ENCODE measurements at places on chromosomes 1 and 21.

DNA sequence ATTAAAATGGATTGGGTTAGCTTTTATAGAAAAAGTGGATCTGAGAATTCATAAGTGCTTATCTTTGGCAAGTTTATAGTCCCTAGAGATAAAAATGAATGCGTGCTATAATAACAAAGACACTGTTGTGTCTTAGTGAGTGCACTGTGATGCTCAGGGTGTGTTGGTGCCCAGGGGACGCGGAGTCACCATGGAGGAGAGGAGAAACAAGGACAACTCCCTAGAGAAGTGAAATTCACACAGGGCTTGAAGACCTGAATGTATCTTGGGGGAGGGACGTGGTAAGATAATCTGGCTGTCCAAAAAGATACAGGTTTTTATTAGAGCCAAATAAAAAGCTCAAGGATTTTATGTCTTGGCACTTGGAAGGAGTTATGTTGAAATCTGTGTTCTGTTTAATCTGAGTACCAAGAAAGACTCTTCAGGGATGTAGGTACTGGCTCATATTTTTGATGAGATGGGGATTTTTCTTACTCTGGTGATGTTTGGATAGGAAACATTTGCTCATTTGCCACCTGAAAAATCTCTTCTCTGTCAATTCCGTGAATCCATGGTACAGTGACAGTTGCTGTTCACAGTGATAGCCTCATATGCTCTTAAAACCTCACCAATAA is 9.6 kb downstream of the SMYD2 start:
- DNase-seq: no peak

DNA sequence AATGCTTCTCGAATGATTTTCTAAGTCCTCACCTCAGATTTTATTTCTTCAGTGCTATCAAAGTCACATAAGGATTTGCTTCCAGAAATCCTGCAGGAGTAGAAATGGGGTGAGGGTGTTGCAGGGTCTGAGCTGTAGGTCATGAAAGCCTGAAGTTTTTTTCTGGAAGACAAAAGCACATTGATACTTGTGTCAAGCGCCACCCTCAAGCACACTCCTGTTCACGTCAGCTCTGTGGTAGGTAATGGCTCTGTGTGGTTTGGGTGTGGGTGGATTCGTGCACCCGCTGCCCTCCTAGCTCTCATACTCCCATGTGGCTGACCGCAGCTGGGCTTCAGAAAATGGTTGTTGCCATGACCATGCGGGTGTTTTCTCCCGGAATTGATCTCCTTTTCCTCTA is 39.9 kb downstream of the AKNAD1 start:
- no peak for DNase-seq

GRCh38 chr1:153818876-153819275 is 43.7 kb downstream of the SLC27A3 start:
- no peak for DNase-seq

DNA sequence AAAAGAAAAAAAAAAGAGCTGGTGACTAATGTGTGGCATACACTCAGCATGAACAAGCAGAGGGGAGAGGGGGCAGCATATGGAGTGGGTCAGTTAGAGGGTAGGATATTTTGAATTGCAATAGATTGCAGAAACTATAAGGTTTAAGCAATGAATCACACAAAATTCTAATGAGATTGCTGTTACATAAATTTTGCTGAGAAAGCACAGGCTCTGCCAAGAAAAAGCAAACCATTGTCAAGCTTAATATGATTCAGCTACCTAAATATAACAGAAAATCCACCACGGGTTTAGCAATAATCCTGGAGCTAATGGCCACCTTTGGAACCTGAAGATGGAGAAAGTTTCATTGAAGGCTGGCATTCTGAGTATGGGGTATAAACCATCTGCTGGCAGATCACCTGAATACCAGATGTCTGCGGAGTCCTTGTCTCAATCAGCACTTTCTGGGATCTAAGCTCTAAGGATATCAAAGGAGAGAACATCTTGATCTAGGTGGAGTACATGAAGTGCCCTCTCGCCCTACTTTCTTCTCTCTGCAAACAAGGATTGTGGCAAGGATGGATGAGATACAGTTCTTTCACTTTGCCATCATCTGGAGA is 30.3 kb upstream of the ANGPTL7 start:
- DNase-seq: no peak

- no peak for DNase-seq
Measured at GRCh38 chr1:183817576-183818288, 12.8 kb downstream of the RGL1 start.

- no peak for DNase-seq
Measured at GRCh38 chr1:228898582-228898992, 163.3 kb downstream of the RHOU start.

DNA sequence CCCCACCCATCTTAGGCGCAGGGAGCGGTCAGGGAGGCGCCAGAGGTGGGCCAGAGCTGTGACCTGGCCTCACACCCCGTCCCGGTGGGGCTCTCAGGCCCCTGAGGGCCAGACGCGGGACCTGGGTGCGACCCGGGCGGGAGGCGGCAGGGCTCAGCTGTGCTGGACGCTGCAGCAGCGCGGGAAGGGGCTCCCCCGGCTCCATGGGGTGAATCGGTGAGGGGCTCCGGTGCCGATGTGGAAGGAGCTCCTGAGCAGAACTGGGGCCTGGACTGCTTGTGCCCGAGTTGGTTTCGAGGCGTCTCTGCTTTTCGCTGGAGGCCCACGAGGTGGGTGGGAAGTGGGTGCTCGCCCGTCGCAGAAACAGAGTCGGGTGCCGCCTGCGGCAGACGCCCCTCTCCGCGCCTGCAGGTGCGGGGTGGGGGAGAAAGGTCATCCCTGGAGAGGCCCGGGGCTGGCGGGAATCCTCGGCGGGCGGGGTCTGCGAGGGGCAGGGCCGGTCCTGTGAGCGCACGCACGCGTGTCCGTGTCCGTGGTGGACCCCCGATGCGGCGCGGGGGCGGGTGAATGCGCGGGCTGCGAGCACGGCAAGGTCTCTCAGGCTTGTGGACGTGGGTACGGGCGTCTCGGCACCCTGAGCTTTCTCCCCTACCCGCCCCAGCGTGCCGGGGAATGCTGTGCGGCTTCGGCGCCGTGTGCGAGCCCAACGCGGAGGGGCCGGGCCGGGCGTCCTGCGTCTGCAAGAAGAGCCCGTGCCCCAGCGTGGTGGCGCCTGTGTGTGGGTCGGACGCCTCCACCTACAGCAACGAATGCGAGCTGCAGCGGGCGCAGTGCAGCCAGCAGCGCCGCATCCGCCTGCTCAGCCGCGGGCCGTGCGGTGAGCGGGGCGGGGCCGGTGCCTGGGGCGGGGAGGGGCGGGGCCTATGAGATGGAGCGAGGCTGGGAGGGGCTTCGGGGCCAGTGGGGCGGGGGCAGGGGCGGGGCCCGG is 20.4 kb downstream of the AGRN start:
- DNase-seq: peak; percentile 96

GRCh38 chr1:78142736-78143135 is 97.0 kb downstream of the GIPC2 start:
- DNase-seq: no peak

GRCh38 chr1:48341221-48341620 is 118.7 kb downstream of the SLC5A9 start:
- DNase-seq: no peak

- no peak for DNase-seq
Measured at GRCh38 chr1:231385416-231385748, 36.7 kb downstream of the EGLN1 start.

GRCh38 chr1:37310064-37310463 is 164.3 kb upstream of the ZC3H12A start:
- no peak for DNase-seq

DNA sequence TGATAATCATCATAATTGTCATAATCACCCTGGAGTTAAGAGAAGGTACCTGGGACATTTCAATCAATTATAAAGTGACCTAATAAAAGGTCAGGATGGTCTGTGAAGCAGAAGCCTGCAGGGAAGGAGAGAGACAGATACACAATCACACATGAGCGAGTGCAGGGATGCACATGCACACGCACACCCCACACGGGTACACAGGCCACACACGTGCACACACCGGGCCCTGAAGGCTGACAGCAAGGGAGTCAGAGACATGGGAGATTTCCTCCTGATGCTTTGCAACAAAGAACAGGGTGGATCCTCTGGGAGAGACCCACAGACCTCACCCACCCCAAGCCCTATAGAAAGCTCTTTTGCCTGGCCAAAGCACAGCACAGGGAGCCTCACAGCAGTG is 82.3 kb upstream of the ZC3H12A start:
- DNase-seq: peak; percentile 49

- DNase-seq: no peak
Measured at GRCh38 chr1:226104671-226105121, 42.2 kb downstream of the H3-3A start.

DNA sequence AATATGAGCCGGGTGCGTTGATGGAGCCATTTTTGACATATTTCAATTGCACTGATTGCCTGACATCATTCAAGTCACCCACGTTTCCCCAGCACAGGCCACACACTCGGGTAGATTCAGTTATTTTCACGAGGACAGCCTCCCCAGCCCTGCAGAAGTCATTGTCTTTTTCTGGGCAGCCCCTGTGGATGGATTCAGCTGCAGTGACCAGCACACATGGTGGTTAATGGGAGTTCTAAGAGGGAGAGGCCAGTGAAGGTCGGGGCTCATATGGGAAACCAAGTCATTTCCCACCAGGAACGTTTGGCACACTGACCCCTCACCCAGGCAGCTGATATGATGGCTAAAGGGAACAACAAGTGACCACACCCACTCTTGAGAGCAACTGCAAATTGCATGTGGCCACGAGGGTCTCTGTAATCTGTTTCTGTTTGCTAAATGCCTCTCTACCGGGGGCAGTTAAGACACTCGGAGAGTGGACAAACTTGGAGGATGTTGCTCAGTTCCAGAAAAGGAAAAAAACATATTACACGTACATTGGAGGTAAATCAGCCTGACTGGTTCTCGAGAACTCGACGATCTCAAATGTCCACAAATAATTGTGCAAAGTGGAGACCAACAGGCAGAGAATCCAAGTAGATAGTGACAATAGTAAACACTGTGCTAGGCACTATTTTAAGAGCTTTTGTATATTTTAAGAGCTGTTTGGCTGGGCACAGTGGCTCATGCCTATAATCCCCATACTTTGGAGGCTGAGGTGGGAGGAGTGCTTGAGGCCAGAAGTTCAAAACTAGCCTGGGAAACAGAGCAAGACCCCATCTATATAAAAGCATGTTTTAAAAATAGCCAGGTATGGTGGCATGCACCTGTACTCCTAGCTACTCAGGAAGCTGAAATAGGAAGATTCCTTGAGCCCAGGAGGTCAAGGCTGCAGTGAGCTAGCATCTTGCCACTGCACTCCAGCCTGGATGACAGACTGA is 167.2 kb upstream of the IRF2BP2 start:
- DNase-seq: peak; percentile 10

- no peak for DNase-seq
Measured at GRCh38 chr1:160127865-160128523, 12.4 kb downstream of the ATP1A2 start.

- DNase-seq: no peak
Measured at GRCh38 chr21:36654324-36654723, 44.6 kb upstream of the SIM2 start.

- no peak for DNase-seq
Measured at GRCh38 chr1:202858789-202859414, 30.0 kb downstream of the RABIF start.

DNA sequence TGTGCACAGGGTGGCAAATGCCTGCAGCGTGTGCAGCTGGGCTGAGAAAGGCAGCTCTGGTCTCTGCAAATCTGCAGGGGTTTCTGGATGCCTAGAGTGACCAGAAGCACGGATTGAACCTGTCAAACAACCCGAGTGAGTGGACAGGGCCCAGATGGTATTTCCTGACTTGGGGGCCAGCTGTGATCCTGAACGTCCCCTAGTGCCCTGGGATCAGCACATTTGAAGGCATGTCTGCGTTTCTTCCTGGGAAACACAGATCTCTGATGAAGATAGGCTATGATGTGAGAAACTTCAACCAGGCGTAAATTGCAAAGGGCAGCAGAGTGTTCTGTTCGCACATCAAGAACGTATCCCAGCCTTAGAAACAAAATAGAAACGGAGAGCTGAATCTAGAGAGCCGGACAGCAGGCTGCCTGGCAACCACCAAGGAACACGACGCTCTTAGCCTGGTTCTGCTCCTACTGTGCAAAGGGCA is 163.1 kb downstream of the KCNJ6 start:
- DNase-seq: no peak

DNA sequence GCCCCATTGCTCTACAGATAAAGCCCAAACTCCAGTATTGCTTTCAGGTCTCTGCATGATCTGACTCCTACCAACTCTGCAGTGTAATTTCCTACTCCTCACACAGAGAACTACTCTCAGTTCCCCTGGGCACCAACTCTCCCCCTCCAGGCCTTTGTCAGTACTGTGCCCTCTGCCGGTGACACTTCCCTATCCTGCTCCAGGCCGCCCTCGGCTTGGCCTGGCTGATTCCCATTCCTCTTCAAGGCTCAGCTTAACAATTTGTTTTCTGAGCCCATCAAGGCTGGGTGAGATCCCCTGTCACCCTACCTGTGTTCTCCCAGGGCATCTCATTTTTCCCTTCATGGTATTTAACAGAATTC is 2.6 kb downstream of the SLAMF8 start:
- DNase-seq: peak; percentile 68

- DNase-seq: no peak
Measured at GRCh38 chr1:109770331-109771095, 6.8 kb upstream of the EPS8L3 start.

- DNase-seq: no peak
Measured at GRCh38 chr1:2982615-2983318, 38.5 kb upstream of the ACTRT2 start.

GRCh38 chr1:91555821-91556531 is 55.3 kb downstream of the CDC7 start:
- no peak for DNase-seq

DNA sequence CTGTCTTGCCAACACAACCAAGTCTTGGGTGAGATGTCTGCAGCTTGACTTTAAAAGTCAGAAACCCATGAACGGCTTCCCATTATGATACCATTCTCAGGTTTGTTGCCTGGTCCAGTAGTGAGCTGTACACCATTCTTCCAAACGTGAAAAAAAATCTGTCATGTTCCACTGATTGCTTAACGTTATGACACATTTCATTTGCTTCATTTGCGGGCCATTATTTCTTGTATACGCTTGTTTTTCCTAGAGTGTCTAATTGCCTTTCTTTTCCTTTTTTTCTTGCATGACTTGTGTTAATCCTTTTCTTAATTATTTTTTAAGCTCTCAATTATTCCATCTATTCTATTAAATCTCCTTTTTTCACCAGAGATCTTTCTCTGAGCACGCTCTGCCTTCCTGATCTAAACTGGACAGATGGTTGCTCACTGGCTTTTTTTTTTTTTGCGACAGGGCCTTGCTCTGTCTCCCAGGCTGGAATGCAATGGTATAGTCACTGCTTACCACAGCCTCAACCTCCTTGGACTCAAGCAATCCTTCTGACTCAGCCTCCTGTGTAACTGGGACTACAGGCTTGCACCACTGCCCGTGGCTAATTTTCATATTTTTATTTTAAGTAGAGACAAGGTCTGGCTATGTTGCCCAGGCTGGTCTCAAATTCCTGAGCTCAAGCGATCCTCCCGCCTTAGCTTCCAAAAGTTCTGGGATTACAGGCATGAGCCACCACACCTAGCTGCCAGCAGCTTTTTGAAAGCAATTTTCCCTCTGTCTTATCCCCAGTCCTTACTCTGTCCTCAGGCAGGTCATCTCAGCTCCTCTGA is 31.7 kb upstream of the CAMTA1 start:
- no peak for DNase-seq
